Esophagus squamous epithelium (tissue), 5 donors: ENCODE measurements at places on chromosomes 11 and 22.

GRCh38 chr22:50605002-50605612, 4.5 kb downstream of the MAPK8IP2 start:
- no peak for DNase-seq

DNA sequence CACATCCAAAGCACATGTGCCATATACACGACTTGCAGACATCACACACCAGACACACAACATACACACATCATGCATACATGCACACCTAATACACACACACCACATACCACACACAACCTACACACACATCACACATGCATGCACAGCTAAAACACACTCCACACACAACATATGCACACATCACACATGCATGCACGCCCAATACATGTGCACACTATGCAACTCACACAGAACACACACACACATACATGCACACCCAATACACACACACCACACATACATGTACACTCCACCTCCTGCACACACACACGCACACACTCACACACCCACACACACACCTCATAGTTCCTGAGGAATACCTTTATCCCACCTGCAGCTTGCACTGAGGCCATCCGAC, 436.0 kb downstream of the MIAT start:
- no peak for DNase-seq

DNA sequence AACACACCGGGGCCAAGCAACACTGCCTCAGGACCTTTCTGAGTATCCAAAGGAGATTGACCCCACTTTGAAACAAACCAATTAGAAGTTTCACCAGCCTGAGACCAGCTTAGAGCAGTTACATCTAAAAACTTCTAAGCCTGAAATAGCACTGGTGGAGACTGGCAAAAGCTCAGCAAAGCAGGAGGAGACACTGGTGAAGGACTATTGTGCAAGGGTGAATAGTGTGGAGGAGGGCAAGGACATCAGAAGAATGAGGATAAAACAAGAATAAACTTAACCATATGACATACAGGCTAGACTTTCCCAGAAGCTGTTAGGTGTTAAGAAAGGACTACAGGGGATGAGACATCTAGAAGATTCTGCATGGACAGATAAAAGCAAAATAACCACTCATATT, 152.4 kb downstream of the FCHSD2 start:
- no peak for DNase-seq

DNA sequence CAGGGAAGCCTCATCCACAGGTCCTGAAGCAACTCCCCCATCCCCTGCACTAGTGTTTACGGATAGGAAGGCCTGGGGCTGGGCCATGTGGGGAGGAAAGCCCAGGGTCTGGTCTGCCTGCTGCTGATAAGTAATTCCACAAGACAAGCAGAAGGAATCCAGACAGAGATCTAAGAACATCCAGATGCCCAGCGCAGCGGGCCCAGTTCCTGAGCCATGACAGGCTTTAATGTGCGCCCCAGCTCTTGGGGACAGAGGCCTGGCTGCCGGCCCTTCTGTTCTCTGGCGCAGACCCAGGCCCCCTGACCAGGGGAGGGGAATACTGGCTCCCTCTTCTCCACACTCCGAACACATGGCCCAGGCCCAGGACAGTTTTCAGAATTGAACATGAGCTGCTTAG, 28.8 kb upstream of the ETS1 start:
- no peak for DNase-seq

- DNase-seq, result no peak
Observed at GRCh38 chr11:64314805-64315561, 2.4 kb downstream of the TRMT112 start.

DNA sequence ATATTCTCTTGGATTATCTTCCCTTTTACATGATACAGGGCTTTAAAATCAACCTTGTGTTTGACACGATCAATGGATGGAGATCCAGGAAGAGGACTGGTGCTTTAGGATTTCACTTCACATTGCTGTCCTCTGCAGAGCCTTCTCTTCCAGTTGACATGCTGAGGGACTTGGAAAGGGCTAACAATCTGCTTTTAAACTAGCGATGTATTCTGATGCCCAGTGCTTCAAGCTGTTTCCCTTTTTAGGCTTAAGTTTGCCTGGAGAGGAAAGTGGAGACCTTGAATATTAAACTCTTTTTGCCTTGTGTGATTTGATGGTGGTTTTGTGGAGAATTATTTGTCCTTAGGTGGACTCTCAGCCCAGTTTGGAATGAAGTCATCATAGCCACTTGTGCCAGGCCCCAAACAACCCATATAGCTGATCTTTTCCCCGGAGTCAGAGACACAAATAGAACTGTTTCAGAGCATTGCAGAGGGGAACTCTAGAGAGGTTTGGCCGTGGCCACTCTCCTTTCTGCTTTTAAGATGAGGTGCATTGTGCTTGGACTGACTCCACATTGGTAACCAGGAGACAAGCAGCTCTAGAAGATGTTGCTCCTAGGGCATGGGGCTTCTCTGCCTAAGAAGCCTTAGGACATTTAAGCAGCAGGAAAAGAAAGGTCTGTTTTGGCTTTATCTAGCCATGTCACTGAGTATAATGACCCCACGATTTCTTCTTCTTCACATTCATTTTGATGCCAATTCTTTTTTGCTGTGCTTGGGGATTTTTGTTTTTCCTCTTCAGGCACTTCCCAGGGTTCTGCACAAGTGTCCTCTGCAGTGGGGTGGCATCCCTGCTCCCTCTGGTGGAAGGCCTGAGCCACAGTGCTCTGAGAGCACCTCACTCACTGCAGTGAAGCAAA, 152.8 kb downstream of the NCAM1 start:
- no peak for DNase-seq

- DNase-seq, result no peak
Observed at GRCh38 chr11:95697614-95698408, 91.8 kb downstream of the FAM76B start.

GRCh38 chr11:126464796-126465195, 109.3 kb downstream of the ST3GAL4 start:
- DNase-seq, result no peak
